Activated CD8-positive, alpha-beta T cell treated with anti-CD3 and anti-CD28 coated beads, Interleukin-2, amount 10 ng/mL, durations not matched to agents 7 days and 5 days (primary cell): ENCODE measurements at places on chromosomes 16 and 17. TPM values are rescaled to one million over a fixed set of nuclear protein-coding genes. Genes with fewer than 3 reads are reported as not detected.

PRR35 gene
- not detected for total RNA-seq

RBFOX1 gene
- not detected for total RNA-seq

RAB37 gene
- 19.1 TPM for total RNA-seq

AOC3 gene
- total RNA-seq: 1.4 TPM

- DNase-seq: peak; percentile 79
Observed at GRCh38 chr16:30535777-30536190, 1.1 kb upstream of the ZNF747 start.

- DNase-seq: no peak
Observed at GRCh38 chr17:55546481-55546880, 35.2 kb upstream of the SMIM36 start.

DNA sequence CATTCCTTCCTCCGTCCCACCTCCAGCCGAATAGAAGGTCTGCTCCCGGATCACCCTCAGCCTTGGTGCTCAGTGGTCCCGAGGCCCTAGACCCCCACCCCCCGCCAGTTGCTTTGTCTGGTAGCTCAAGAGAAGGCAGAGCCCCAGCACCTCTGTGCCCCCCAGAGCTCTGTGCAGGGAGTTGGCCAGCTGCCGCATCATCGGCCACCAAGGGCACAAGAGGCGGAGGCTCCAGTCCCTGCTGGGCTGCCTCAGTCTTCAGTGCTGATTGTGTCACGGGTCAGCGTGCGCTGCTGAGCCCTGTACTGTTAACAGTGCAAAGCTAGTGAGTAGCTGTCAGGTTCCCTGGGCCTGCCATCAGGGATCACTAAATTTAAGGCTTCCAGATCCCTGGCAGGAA lies 22.2 kb upstream of the DRG2 start:
- DNase-seq: no peak

GRCh38 chr17:37820313-37820994 lies 75.6 kb upstream of the HNF1B start:
- DNase-seq: no peak

DNA sequence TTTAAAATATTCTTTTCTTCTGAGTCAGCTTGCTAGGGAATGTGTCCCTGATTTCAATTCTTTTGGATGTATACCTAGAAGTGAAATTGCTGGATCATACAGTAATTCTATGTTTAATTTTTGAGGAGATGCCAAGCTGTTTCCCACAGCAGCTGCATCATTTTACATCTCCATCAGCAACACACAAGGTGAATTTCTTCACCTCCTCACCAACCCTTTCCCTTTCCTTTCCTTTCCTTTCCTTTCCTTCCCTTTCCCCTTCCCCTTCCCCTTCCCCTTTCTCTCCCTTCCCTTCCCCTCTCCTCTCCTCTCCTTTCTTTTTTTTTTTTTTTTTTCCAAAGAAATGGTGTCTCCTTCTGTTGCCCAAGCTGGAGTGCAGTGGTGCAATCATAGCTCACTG lies 45.4 kb upstream of the BRD7 start:
- DNase-seq: no peak

DNA sequence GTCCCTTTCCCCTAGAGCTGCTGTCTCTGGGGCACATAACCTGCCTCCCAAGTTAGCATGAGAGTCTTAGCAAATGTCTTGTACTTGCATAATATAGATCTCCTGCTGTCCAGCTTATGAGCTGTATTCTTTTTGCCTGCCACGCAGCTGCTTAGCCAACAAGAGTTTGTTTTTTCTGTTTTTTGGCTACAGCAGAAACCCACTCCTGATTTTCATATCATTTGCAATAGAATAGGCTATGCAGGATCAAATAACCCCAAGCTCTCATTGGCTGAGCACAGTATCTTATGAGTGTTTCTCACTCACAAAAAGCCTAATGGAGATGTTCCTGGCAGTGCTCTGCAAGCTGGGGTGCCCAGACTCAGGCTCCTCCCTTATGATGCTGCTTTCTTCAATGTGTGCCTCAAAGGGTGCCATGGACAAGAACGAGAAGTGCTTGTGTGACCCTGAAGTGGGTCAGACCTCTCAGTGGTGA lies 23.1 kb downstream of the B9D1 start:
- DNase-seq: no peak

- no peak for DNase-seq
Observed at GRCh38 chr17:73021771-73022170, 70.7 kb downstream of the SLC39A11 start.

DNA sequence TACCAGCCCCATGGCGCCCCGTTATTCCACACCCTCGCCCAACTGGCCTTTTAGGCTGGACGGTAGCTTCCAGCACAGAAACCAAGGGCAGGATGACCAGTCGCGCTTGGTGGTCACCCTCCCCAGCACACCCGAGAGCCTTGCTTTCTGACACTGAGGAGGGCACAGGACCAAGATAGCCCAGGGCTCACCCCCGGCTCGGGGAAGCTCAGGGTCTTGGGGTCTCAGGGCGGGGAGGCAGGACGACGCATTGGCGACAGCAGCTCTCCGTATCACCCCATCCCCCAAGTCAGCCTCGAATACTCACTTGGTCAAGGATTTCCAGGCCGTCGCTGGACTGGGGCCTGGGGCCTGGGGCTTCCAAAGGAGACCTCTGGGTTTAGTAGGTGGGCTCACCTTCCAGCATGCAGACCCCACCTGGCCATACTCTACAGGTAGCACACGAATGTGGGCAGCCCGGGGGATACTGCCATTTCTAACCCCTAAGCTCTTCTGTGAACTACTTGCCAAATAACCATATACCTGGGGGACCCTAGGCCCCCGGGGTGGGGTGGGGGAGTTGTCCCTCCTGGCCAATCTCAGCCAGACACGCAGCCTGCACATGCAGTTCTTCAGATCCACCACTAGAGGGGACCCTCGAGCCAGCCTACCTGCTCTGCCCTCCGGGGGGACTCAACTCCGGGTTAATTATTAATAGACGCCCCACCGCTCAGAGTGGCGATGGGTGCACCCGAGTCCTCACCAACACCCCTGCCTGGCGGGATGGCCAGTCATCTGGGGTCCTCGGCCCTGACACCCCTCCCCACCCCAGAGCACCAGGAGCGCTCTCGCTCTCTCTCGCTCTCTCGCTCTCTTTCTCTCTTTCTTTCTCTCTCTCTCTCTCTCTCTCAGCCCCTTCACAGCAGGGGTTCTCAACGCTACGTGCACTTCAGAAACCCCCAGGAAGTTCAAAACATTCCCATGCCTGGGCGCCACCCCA lies 30.0 kb downstream of the TBC1D16 start:
- DNase-seq: peak; percentile 73
